Fibroblast of lung (primary cell): ENCODE measurements at places on chromosomes 1 and 21. TPM values are rescaled to one million over a fixed set of nuclear protein-coding genes. Genes with fewer than 3 reads are reported as not detected.

DYNLT5 gene
- total RNA-seq: under 0.01 and 0.50 TPM in 2 replicates

PTPN7 gene
- not detected in 2 replicates for total RNA-seq

SLC5A9 gene
- total RNA-seq: not detected in 2 replicates

LCE3D gene
- not detected in 2 replicates for total RNA-seq

TCHH gene
- total RNA-seq: under 0.01 TPM in 1 of 2 replicates, not detected in the other

OR2L5 gene
- not detected in 2 replicates for total RNA-seq
